Tongue (tissue), 3 donors: ENCODE measurements at places on chromosomes 2 and 18.

- no peak for DNase-seq
Observed at GRCh38 chr2:205387350-205388055, 294.8 kb upstream of the NRP2 start.

GRCh38 chr18:59604877-59605276 lies 92.3 kb downstream of the CCBE1 start:
- DNase-seq, result no peak

DNA sequence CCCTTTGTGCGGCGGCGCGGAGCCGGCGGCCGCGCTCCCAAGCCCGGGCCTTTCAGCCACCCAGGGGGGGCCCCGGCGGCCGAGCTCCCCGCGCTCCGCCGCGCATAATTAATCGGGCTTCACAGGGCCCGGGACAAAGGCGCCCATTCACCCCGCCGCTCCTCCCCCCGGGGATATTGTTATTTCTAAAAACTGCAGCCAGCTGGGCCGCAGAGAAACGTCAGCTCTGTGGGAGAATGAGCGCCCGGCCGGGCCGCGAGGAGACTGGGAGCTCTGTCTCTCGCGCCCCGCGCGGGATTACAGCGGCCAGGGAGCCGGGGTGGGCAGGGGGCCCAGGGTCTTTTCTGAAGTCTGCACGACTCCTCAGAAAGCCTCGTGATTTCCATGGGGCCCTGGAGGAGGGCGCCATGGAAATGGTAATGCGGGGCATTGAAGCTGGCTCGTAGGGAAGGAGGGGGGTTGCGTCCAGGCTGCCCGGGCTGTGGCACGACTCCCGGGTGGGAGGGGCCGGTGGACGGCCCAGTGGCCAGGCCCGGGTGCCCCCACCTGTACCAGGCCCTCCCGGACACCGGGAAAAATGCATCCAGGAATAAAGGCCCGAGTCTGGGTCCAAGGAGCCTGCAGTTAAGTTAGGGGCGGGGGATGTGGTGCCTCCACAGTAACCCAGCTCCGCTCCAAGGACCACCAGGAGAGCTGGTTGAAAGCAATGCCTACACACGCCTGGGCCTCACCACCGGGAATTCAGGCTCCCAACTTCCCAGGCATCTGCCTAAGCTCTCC lies 125.3 kb downstream of the ZFP36L2 start:
- peak; percentile 82 for DNase-seq

- DNase-seq, result no peak
Observed at GRCh38 chr2:54406031-54406430, 50.1 kb upstream of the SPTBN1 start.

DNA sequence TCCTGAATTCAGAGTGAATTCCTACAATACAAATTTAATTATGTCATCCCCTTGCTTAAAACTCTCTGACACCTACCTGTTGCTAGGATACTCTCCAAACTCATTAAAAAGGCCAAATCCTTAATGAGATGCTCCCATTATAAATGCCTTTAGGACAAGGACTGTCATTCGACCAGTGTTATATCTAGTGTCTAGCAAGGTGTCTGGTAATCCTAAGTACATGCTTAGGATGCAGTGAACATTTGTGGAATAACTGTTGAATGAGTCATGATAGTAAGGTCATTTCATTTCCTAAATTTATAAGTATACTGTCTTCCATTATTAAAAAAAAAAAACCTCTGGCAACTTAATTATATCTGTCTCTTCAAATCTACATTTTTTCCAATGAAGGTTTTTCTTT lies 588.9 kb upstream of the NRXN1 start:
- DNase-seq, result no peak
